ENCODE measurements at places on chromosomes 4 and X. TPM values are rescaled to one million over a fixed set of nuclear protein-coding genes. Genes with fewer than 3 reads are reported as not detected.

DNA sequence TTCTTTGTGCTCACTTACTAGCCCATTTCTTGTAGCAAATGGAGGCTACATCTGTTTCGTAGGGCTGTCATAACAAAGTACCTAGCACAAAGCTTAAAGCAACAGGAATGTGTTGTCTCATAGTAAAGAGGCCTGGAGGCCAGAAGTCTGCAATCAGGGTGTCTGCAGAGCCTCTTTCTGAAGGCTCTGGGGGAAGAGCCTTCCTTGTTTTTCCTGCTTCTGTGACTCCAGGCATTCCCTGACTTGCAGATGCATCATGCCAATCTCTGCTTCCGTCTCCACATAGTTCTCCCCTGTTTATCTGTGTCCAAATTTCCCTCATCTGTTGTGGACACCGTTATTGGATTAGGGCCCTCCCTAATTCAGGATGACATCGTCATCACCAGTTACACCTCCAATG, 67.1 kb downstream of the SHROOM2 start:
- DNase-seq, result no peak

Gene P2RY4
- 0.12 TPM for polyA plus RNA-seq

Gene F11
- 25.1 TPM for polyA plus RNA-seq

GRCh38 chr4:152267811-152268210, 268.1 kb downstream of the FBXW7 start:
- no peak for DNase-seq

DNA sequence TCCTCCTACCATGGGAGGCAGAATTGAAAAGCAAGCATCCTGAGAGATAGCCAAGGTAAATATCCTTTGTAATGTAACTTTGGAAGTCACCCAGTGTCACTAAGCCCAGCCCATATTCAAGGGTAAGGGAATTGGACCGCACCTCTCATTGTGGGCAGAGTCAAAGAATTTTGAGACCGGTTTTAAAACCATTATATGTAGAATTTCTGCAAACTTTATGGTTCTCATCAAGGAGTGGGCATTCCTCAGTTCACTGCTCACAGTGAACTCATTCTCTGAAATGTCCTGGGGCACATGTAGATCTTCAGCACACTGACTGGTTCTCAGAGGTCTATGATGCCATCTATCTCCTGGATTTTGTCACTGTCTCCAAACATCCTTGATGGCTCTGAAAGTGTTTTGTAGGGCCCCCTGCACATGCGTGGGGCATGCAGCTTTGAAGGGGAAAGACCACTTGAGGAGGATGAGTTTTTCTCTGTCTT, 35.3 kb upstream of the CHRNA9 start:
- no peak for DNase-seq

- peak; percentile 11 for DNase-seq
Measured at GRCh38 chr4:154741922-154742850, 1.6 kb upstream of the LRAT start.

GRCh38 chr4:79198951-79199587, 126.8 kb downstream of the NAA11 start:
- DNase-seq, result no peak

DNA sequence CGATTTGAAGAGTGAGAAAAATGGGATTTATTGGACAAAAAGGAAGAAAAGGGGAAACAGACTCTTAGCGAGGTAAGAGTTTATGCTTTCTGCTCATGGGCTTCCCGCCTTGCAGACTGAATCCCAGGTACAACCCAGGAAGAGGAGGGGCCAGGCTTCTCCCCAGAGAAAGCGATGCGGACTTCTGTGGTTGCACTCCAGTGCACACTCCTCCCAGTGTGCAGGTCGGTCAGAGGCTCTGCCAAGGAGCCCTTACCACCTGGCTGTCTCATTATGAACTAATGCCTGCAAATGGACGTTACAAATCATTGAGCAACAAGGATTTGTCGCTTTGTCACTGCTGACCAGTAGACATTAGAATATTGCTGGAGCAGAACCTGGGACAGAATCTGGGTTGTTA, 39.9 kb upstream of the GLRA2 start:
- no peak for DNase-seq

Gene SPACA5
- polyA plus RNA-seq, result 0.22 TPM

Gene ARHGAP10
- 9.7 TPM for polyA plus RNA-seq

GRCh38 chrX:16839219-16839851, 30.8 kb downstream of the RBBP7 start:
- DNase-seq, result no peak

DNA sequence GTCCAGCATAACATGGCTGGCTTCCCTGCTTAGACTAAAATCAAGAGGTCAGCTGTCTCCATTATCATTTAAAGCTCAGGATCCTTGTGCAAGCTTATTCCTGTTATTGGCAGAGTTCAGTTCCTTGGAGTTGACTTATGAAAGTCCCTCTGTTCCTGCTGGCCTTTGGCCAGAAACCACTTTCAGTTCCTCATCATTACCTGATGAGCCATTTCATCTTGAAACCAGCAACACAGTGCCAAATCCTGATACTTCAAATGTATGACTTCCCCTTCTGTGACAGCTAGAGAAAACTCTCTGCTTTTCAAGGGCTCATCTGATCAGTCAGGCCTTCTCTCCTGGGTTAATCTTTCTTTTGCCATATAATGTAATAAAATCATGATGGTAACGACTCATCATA, 110.6 kb upstream of the FSTL5 start:
- DNase-seq, result no peak

Gene DCAF12L1
- polyA plus RNA-seq, result not detected

DNA sequence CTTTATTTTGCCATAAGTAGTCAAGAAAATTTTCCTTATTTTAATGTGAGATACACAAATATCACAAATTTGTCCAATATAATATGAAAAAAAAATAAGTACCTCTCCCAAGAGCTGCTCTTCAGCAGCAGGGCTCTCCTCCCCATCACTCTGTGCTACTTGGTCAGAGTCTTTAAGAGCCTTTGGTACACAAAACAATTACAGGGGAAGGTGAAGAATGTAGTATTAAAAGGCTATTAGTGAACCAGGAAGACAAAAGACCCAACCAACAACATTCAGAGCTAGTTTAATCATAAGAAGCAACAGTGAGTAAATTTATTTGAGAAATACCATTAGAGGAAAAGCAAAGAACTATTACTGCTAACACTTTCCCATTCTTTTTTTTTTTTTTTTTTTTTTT, 29.4 kb downstream of the SEC31A start:
- DNase-seq, result no peak

DNA sequence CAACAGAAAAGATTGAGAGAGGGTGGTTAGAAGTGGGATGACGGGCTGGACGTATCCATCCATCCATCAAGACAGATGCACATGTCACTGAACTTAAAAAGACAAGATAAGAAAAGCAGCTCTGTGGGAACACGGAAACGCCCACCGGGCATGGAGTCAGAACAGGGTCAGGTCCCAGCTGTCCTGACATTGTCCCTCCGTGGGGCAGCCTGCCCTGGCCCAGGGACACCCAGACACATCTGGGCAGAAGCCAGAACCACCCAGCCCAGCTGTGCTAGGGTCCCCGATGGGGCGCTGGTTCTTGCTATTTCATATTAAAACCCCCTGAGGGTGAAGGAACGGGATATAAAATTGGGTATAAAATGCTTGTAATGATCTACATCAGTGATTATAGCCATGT, 88.5 kb downstream of the PPP2R2C start:
- no peak for DNase-seq

GRCh38 chr4:14458463-14458862, 543.8 kb upstream of the CPEB2 start:
- no peak for DNase-seq

Gene TACR3
- polyA plus RNA-seq, result not detected

Gene PPA2
- 129 TPM for polyA plus RNA-seq

- peak; percentile 38 for DNase-seq
Measured at GRCh38 chrX:22135994-22136684, 104.0 kb downstream of the PHEX start.

- DNase-seq, result no peak
Measured at GRCh38 chr4:134365852-134366251, 164.3 kb upstream of the PABPC4L start.

Gene COX7B2
- polyA plus RNA-seq, result not detected

Gene HSD17B13
- 0.27 TPM for polyA plus RNA-seq

DNA sequence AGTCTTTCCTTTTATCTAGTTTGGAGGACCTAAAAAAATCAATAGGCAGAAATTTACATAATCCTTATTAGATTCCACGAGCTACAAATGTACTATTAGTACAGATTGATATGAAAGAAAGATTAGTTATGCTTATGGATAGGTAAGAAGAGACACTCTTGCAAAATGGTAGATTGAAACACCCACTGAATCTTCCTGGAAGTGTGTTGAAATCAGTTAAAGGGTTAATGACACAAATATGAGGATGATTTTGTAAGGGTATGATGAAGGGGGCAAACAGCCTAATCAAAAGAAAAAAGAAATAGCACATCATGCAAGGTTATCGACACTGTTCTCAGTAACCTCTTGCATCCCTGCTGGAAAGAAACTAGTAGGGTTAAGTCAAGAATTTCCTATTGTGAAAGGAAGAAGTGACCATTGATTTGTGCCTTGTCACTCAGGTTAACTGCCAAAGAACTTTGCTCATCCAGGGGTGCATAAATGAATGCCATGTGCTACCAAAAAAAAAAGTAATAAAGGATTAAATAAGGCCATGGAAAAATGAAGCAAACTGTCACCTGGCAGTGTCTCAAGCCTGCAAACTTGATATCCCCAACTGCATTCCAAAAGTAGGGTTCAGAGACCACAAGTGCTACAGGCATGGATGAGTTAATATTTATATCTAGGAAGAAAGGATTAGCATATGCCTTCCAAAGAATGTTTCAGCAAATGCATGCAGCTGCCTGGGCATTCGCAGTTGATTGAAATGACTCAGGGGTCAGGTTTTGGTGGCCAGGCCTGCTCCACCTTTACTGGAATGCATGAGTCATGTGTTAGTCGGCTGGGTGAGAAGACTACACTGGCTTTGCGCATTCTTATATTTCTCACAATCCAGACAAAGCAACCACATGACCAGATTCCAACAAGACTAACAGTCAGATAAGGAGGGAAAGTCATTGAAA, 78.3 kb upstream of the ATXN3L start:
- DNase-seq, result peak; percentile 84

- no peak for DNase-seq
Measured at GRCh38 chrX:118468122-118468521, 27.5 kb upstream of the DOCK11 start.

Gene BMP3
- polyA plus RNA-seq, result 0.45 TPM

GRCh38 chrX:148612431-148612830, 112.0 kb downstream of the AFF2 start:
- DNase-seq, result no peak

DNA sequence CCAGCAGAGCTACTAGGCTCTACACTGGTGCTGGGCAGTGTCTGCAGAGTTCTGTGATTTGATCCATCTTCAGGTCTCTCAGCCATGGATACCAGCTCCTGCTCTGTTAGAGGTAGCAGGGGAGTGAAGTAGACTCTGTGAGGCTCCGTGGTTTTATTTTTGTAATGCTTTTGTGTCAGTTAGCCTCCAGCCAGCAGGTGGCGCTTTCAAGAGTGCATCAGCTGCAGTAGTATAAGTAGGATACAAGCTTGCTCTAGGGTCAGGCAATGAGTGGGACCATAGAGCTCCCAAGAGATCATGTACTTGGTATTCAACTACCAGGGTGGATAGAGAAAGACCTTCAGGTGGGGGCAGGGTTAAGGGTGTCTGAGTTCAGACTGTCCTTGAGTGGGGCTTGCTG, 362.5 kb upstream of the TRAM1L1 start:
- DNase-seq, result no peak

DNA sequence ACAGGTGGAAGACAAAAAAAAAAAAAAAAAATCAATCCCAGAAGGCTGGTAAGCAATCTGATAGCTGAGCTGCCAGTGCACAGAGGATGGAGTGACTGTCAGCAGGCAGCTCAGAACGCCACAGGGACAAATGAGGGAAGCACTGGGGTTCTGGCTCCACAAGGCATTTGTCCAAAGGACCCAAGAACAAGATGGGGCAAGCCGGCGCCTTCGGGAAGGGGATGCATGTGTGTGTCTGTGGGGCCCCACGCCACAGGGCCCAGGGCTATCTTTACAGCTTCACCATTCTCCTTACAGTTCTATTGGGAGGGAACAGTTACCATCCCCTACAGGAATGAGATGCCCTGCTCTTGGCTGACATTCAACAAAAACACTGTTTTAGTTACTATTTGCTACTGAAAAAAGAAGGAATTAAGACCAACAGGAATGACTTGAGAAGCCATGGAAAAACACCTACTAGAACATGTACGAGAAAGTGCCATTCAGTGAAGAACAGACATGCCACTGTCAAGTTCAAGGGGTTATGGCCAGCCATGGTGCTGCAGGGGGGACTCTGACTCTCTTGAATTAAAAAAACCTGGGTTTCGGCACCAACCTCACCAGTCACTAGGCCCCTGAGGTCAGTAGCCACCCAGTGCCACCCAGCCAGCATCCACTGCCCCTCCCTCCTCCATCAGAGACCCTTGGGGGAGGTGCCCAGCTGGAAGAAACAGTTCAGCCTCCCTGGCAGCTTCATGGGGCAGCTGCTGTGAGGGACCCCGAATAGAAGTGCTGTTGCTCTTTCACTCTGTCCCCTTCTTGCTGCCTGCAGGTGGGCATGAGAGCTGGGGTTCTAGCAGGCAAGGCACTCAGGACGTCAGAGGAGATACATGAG, 18.5 kb downstream of the WDR1 start:
- no peak for DNase-seq

GRCh38 chrX:71198066-71198465, 25.0 kb upstream of the GJB1 start:
- DNase-seq, result peak; percentile 64

Gene FRMD7
- polyA plus RNA-seq, result not detected

All from small intestine (tissue), 16 donors.